A549 treated with ZK216348 at 1 μM for 4 hours (cell line): ENCODE measurements at places on chromosomes 13 and 19. TPM values are rescaled to one million over a fixed set of nuclear protein-coding genes. Genes with fewer than 3 reads are reported as not detected.

The JAK3 gene
- 0.27 to 0.43 TPM (median 0.32 TPM) in 5 replicates for total RNA-seq

The FFAR1 gene
- not detected in 5 replicates for total RNA-seq

The CEACAM16 gene
- 0.08 to 0.19 TPM (median 0.16 TPM) in 3 of 5 replicates, not detected in the others for total RNA-seq

The USHBP1 gene
- total RNA-seq = not detected in 5 replicates

The ZNF497 gene
- total RNA-seq = 0.60 to 1.8 TPM (median 1.5 TPM) in 5 replicates

The C19orf85 gene
- not detected in 5 replicates for total RNA-seq

The CGB3 gene
- total RNA-seq = not detected in 5 replicates

The TLE2 gene
- total RNA-seq = 2.7 to 3.0 TPM (median 2.8 TPM) in 5 replicates
